Stomach (tissue), 19 donors: ENCODE measurements at places on chromosomes 2 and 18. TPM values are rescaled to one million over a fixed set of nuclear protein-coding genes. Genes with fewer than 3 reads are reported as not detected.

The CRYGD gene
- not detected for total RNA-seq

The NT5DC4 gene
- not detected for total RNA-seq

The ABCG5 gene
- total RNA-seq, result not detected

DNA sequence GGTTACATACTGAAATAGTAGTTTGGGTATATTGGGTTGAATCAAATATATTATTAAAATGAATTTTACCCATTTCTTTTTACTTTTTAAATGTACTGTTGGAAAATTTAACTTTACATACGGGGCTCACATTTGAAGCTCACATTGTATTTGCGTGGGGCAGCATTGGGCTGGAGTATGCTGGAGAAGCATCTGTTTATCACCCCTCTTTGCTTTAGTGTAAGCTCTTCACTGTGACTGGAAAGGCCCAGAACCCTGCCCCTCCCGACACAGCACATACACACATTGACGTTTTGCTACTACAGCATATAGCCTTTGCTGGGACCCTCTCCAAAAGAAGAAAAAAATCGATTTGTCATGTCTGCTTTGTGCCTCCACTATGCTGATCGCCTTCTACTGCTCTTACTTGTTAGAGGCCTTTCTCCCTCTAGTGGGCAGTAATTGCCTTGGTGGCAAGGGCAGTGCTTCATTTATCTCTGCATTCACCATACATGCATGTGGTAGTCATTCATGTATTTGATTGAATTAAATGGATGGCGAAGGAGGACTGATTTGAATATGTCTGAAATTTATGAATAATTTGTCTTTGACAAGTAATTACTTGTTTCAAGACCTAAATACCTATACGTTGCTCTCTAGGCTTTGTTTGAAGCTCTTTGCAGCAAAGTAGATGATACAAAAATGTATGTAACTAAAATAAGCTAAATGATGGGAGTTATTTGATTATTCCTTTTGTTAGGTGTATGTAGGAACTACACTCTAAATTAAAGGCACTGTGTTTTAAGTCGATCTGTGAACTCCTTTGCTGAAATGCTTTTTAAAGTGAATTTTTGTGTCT is 37.4 kb downstream of the VAPA start:
- peak; percentile 85 for DNase-seq

- no peak for DNase-seq
These were observed 93.8 kb upstream of the ODC1 start for GRCh38 chr2:10541775-10542432.

- DNase-seq, result peak; percentile 42
These were observed 22.4 kb downstream of the CRYGD start for GRCh38 chr2:208101716-208102631.

DNA sequence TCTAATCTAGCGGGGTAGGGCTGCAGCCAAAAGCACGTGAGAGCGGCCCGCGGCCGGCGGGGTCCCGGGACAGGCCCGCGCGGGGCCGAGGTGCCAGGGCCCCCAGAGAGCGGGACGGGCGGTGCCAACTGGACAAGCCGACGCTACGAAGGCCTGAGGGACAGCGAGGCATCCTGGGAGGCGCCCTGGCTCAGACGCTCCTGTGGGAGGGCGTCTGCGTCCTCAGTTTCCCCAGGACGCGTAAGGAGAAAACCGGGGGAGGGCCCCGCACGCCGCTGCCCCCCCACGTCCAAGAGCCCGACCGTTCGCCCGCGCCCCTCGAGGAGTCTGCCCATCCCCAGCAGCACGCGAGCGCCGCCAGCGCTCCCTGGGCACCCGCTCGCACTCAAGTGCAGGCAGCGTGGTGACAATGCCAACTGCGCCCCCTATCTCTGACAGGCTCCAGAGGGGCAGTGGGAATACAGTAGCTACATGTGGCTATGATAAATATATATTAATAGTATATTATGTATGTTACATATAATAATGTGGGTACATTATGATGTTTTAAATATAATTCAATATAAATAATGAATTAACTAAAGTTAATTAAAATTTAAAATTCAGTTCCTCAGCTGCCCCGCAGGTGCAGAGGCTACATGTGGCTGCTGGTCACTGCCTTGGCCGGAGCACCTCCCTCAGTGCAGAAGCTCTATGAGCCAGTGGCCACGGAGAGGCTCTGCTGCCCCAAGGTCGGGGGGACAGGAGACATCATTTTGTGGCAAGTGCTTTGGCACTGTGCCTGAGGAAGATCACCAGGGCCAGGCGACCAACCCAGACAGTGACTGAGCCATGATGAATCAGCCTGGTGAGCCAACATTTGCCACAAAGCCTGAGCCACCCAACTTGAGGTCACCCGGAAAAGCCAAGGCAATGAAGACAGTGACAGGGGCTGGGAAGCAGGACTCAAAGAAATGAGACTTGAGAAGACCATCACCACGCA is 5.5 kb upstream of the SFT2D3 start:
- peak; percentile 48 for DNase-seq

GRCh38 chr2:237862528-237862895 is 3.1 kb downstream of the RAMP1 start:
- DNase-seq, result no peak

DNA sequence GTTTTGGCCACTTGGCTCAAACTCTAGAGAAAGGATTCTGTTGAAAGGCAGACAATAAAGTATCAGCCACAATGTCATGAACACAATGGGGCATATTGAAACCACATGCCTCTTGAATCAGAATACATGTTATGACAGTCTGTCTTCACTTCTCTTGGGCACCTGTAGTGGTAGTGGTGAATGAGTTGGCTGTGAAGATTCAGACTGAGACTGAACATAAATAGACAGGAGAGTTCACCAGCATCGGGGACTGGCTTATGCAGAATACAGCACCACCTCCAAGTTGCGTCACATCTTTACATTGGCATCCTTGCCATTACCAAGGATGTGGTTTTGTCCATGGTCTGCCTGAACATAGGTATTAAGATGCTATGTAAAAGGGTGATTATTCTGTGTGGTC is 336.8 kb downstream of the MYCN start:
- no peak for DNase-seq
